ENCODE measurements at places on chromosomes 2 and 18.

DNA sequence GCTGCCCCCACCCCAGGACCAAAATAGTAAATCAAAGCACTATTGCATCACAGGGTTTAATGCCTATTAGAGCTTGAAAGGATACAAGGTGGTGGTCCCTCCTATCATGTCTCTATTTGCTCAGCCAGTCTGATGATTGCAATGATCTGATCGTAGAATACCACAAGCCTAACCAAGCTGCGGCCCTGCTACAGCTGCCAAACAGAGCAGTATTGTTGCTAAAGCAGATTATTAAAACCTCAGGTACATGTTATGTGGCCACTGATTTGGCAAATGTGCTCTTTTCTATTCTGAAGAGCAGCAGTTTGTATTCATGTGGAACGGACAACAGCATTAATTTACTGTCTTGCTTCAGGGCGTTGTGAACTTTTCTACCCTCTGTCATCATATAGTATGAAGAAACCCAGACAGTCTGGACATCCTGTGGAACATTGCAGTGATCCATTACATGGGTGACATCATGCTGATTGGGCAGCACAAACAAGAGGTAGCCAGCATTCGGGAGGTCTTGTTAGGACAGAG, 8.4 kb upstream of the VAPA start:
- no peak for DNase-seq

- no peak for DNase-seq
Measured at GRCh38 chr2:211129798-211130197, 573.4 kb downstream of the CPS1 start.

DNA sequence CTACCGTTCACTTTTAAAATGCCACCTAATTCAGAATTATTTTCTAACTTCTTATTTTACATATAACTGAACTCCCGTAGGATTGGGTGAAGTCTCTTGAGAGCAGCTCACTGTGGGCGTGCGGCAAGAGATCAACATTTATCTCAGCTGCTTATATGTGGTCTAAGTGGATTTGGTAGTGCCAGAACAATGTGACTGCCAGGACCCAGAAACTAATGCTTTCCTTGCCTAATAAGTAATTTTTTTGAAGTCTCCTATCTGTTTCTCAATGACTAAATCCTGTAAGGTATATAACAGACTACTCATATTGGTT, 11.2 kb upstream of the NFE2L2 start:
- no peak for DNase-seq

- DNase-seq: no peak
Measured at GRCh38 chr2:107384422-107384821, 442.3 kb upstream of the RGPD4 start.

- no peak for DNase-seq
Measured at GRCh38 chr2:148660999-148661398, 16.4 kb downstream of the EPC2 start.

- no peak for DNase-seq
Measured at GRCh38 chr18:57845605-57846074, 42.5 kb upstream of the ATP8B1 start.

DNA sequence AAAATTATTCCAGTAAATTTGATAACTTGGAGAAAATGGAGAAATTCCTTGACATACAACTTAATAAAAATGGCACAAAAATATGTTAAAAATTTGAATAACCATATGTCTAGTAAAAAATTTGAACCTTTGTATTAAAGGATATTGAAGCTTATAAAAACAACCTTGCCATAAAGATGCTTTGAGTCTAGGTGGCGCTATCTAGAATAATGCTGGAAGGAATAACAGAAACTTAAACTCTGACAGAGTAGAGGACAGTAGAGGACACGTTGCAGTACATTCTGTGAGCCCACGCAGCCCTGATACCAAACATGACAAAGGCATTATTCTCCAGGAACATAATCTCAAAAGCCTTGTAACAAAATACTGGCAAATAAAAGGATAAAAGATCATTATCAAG, 44.7 kb upstream of the ALKAL2 start:
- no peak for DNase-seq

GRCh38 chr2:164597983-164598382, 23.3 kb downstream of the GRB14 start:
- DNase-seq: no peak

DNA sequence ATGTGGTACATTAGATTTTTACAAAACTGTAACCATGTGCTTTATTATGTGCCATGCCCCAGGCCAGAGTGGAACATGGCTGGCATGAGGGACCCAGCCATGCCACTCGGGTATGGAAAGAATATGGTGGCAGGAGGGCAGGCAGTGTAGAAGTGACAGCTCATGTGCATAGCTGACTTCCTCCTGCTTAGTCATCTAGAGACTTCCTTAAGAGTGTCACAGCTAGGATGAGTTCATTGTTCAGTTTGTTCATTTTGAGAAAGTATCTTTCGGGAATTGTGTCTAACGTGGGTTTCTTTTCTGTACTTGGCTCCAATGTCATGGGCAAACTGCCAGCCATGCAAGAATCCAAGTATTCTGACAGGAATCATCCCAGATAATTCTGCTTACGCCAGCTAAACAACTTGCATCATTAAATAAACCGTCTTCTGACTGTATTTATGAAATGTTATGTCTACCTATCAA, 94.3 kb upstream of the ITGB6 start:
- DNase-seq: no peak

GRCh38 chr2:61045999-61046398, 19.7 kb upstream of the SANBR start:
- DNase-seq: no peak

DNA sequence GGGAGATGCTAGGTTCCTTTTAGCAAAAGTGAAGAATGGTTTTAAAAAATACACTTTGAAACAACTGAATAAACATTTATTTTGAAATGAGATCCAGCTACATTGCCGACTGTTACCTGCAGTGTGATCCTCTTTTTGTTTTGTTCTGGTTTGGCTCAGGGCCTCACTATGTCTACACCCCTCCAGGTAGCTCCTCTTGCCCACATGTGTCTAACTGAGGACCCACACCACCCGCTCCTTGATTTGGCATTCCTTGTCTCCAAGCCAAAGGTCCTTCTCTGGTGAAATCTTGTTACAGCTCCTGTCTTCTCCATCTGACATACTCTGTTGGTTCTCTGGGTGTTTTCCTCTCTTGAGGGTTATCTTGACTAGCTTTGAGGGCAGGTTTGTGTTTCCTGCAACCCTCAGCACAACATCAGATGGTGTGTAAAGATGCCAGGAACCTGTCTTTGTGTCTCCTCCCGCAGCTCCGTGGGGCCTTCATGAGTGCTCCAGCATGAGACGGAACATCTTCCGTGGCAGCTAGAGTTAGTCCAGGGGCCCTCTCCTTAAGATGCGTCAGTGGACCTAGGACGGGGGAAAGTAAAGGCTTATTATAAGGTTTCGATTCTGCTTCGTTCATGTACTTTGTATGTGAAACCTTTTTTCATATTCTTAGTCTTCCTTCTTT, 32.1 kb downstream of the MAP4K4 start:
- no peak for DNase-seq

GRCh38 chr2:88110830-88111229, 17.0 kb downstream of the FABP1 start:
- DNase-seq: no peak

DNA sequence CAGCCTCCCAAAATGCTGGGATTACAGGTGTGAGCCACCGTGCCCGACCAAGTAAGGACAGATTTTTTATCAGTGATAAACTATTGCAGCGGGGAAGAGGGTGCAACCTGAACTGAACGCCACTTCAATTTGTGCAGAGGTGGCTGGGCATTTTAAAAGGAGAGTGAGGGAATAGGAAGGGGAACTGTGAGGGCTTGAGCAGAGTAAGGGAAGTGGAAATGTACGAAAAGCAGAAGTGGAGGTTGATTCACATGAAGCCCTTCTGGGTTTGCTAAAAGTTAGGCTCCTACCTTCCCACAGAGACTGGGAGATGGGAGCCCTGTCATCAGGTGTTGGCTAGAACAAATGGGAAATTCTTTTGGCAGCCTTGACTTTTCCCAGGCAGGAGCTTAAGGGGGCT, 6.1 kb downstream of the STK11IP start:
- DNase-seq: no peak

- DNase-seq: no peak
Measured at GRCh38 chr2:45167920-45168629, 158.8 kb upstream of the SIX2 start.

DNA sequence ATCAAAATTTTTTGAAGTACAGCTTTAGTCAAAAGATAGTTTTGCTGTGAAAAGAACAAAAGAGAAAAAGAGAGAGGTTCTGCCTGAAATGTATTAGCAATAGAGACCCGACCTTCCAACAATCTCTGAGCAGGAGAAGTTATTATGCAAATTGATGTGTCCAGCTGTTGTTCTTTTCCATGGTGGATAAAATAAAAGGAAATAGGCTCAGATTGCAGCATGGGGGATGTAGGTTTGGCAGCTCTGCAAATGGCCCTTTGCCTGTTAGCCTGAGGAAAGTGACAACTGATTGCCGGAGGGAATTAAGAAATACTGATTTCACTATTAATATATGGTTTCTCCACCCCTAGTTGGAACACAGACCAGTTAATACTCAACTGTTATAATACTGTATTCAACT, 1283.2 kb upstream of the NXPH2 start:
- DNase-seq: no peak

All from GM06990 (cell line).